ENCODE measurements at places on chromosomes 6 and 20.

DNA sequence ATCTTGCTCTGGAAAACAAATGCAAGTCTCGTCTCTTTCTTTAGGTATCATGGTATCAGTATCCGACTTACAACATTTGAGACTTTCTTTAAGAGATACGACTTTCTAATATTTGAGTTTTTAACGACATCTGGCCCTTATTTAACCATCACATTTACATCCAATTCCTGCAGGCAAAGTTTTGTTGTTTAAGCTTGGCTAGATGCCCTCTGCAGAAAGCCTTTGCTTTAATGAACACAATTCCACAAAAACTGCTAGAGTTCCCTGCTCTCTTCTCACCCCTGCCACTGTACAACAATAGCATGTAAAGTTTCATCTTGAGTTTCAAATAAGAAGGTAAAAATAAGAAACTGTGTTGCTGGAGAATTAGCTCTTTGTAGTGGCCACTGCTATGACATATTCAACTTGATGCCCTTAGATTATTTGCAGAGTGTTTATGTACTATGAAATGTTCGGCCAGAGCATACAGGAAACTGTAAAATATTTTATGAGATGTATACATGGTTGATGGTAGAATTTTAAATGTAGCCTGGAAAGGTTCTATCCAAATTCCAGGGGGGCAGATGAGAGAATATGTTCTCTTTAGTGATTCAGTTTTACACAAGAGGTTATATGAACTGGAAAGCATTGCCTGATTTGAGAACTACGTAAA lies 438.6 kb downstream of the CDC5L start:
- no peak for DNase-seq

DNA sequence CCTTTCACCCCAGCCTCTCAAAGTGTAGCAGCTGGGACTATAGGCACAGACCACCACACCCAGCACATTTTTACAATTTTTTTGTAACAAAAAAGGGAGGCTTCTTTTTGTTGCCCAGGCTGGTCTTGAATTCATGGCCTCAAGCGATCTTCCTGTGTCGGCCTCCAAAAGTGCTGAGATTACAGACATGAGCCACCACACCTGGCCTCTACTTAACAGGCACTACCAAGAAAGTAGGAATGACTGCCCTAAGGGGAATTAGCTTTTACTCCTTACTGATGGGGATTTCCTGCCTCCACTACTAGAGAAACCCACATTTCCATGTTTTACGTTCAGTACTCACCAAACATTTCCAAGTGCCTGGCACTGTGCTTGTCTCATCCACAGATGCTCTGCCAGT lies 109.6 kb downstream of the CARMIL1 start:
- DNase-seq: no peak

DNA sequence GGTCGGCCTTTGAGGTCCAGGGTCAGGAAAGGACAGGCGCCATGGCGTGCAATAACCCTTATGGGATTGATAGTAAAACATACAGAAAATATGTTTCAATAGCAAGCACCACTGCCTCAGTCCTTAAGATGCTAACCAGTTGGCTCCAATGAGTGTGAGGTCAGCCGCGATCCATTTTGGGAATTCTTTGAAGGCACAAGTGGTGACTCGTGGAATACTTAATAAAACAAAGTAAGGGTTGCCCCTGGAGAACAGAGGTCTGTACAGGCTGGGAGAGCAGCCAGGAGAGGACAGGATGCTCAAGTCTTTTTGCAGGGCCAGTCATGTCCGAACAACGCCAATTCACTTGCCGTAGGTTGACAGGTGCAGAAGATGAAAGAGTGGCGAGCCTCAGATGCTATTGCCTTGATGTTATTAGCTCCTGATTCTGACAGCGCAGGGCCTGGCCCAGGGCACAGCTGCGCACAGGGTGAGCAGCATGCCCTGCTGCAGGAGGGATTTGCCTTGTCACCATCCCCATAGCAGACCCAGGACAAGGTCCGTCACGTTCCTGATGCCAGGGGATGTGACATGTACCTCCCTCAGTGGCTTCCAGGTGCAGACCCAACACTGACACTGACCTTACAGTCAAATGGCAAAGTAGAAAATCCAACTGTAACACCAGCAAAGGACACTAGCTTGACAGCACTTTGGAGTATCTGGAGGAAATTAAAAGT lies 21.8 kb downstream of the SYNDIG1 start:
- no peak for DNase-seq

DNA sequence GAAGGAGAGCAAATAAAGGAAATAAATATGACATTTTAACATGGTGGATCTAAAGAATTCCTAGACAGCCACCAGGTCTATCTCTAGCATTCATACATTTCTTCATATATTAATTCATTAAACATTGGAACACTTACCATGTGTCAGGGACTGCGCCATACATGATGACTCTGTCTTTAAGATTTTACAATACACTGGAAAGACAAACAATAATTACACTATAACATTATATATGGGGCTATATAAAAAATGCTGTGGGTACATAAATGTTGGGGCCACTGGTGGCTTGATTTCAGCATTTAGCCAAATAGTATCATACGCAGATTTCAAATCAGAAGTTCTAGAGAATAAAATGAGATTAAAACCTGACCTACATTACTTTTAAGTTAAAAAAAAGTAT lies 33.3 kb upstream of the PKIB start:
- DNase-seq: no peak

DNA sequence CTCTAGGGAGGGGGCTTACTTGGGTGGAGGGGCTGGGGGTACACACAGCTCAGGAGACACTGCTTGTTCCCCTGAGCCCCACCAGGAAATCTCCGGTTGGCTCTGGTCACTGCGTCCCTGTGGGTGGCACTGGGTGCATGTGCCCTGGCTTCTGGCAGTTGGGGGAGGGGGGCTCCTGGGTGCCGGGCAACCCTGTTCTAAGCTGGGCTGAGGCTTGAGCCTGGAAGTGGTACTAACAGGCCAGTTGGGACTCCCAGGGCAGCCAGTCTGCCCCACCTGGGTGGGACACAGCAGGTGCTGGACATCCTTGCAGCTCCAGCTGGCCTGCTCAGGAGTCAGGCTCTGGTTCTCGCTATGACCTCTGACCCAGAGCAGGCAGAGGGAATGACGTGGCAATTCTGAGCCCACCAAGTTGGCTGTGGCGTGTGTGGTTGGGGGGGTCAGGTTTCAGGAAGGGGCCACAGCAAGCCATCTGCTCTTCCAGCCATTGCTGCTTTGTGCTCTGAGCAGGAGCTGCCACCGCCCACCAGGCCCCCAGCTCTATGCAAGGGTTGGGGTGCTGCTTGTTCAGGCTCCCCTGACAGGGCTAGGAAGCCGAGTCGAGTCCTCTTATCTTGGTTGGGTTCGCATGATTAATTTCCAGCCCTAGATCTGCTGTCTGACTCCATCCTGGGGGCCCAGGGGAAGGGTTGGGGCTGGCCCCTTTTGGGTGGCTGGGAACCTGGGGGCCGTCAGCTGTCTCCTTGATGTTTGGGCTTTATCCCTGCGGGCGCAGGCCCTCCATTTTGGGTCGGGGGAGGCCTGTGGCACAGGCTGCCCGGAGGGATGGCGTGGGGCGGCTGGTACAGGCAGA lies 590 bp downstream of the C20orf204 start:
- no peak for DNase-seq

DNA sequence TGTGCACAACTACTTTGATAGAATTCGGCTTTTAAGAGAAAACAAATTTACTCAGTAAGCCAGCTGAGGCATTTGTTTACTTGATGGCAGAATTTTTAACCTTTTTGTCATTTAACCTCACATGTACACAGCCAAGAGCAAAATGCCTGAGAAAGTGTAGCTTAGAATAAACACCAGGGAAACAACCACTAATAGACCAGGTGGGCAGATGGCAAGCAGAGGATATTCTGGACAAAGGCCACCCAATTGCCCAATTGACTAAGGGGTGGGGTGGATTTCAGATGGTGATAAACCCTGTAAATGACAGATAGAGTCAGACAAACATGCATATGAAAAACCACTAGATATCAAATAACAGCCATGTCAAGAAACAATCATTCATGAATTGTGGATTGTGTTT lies 190.7 kb upstream of the FBXL4 start:
- DNase-seq: no peak

GRCh38 chr6:137146206-137146605 lies 27.2 kb downstream of the IL22RA2 start:
- no peak for DNase-seq

Measured in iPS DF 19.7 (cell line).